ENCODE measurements at places on chromosomes 3 and 15. TPM values are rescaled to one million over a fixed set of nuclear protein-coding genes. Genes with fewer than 3 reads are reported as not detected.

The CIDEC gene
- total RNA-seq, result 2.0 TPM

DNA sequence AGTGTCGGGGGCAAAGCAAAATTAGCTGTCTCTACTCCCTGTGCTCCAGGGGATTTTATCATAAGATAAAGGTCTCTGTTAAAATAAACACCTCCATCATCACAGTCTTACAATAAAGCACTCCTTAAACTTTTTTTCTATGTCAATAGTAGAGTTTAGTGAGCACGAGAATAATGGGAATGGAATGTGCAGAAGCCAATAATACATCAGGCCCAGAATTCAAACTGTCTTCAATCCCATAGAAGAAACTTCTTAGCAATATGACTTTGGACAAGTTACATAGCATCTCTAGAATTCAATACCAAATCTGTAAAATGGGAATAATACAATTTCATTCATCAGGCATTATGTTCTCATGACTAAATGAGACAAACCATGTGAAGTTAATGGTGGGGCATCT is 49.0 kb upstream of the EPHA3 start:
- no peak for DNase-seq
- H3K27me3 ChIP-seq, result no peaks in the 10 kb centered on the region
- H3K4me1 ChIP-seq, result no peaks in the 10 kb centered on the region
- no peak overlapping the region for H3K27ac ChIP-seq
- no peak overlapping the region for H3K4me3 ChIP-seq

DNA sequence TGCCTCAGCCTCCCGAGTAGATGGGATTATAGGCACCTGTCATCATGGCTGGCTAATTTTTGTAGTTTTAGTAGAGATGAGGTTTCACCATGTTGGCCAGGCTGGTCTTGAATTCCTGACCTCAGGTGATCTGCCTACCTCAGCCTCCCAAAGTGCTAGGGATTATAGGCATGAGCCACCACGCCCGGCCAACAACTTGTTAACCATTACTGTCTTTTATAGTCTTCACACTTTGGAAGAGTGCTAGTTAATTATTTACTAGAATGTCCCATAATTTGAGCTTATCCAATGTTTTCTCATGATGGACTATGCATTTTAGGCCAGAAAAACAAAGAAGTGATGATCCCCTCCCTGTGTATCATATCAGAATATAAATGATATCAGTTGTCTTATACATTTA is 288.6 kb upstream of the CBLB start:
- H3K27ac ChIP-seq, result no peak overlapping the region
- H3K4me3 ChIP-seq, result no peak overlapping the region
- no peaks in the 10 kb centered on the region for H3K36me3 ChIP-seq
- no peak for DNase-seq
- H3K4me1 ChIP-seq, result no peaks in the 10 kb centered on the region

- peaks cover 33% of the 10 kb centered on the region for H3K4me1 ChIP-seq
- H3K4me3 ChIP-seq, result no peak overlapping the region
- H3K27ac ChIP-seq, result no peak overlapping the region
- no peaks in the 10 kb centered on the region for H3K36me3 ChIP-seq
- DNase-seq, result no peak
Observed at GRCh38 chr3:16066545-16066944, 107.9 kb upstream of the GALNT15 start.

DNA sequence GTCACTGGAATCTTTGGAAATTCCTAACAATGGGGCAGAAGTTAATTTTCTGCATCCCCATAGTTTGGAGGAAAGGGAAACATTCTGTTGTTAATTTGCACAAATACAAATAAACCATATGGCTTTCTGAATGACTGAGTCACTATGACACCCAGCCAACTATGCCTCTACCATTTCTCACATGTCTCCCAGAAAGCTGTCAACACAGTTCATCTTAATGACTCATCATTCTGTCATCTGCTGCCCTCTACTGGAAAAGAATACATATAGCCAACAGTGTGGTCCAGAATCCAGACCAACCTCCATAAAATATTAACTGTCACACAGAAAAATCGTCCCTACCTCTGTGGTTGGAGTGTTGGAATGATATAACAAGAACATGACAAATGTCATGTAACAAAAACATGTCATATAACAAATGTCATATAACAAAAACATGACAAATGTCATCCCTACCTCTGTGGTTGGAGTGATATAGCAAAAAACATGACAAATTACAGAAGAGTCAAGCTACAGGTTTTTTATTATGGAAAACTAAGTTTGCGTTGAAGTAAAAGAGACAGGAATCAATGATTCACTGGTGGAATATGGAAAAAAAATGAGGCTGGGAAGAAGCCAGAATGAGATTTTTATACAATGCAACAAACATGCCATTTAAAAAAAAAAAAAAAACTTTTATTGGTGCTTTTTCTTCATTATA is 47.7 kb upstream of the GYG1 start:
- H3K27me3 ChIP-seq, result no peaks in the 10 kb centered on the region
- H3K4me1 ChIP-seq, result no peaks in the 10 kb centered on the region
- H3K36me3 ChIP-seq, result no peaks in the 10 kb centered on the region

GRCh38 chr3:194532591-194532990 is 45.8 kb upstream of the ATP13A3 start:
- no peaks in the 10 kb centered on the region for H3K27me3 ChIP-seq
- peaks cover 10% of the 10 kb centered on the region for H3K4me1 ChIP-seq
- no peaks in the 10 kb centered on the region for H3K36me3 ChIP-seq
- no peak overlapping the region for H3K27ac ChIP-seq
- DNase-seq, result no peak
- no peak overlapping the region for H3K4me3 ChIP-seq

DNA sequence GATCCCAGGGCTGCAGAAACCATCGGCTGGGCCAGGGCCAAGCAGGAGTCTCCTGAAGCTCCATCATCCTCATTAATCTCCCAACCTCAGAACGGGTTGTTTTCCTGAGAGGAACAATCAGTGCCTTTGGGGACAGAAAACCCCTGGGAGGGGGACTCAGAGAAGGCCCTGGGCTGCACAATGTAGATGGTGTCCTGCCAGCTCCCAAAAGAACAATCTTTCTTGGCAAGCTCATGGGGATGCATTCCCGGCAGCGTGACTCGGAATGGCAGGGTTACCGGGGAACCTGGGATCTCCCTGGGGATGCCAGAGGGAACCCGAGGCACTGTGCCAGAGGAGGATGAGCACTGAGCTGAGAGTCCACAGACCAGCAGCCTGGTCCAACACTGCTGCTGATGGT is 72.1 kb upstream of the ATP2B2 start:
- H3K4me1 ChIP-seq, result peaks cover 8% of the 10 kb centered on the region
- H3K27ac ChIP-seq, result no peak overlapping the region
- H3K36me3 ChIP-seq, result no peaks in the 10 kb centered on the region
- no peak overlapping the region for H3K4me3 ChIP-seq

DNA sequence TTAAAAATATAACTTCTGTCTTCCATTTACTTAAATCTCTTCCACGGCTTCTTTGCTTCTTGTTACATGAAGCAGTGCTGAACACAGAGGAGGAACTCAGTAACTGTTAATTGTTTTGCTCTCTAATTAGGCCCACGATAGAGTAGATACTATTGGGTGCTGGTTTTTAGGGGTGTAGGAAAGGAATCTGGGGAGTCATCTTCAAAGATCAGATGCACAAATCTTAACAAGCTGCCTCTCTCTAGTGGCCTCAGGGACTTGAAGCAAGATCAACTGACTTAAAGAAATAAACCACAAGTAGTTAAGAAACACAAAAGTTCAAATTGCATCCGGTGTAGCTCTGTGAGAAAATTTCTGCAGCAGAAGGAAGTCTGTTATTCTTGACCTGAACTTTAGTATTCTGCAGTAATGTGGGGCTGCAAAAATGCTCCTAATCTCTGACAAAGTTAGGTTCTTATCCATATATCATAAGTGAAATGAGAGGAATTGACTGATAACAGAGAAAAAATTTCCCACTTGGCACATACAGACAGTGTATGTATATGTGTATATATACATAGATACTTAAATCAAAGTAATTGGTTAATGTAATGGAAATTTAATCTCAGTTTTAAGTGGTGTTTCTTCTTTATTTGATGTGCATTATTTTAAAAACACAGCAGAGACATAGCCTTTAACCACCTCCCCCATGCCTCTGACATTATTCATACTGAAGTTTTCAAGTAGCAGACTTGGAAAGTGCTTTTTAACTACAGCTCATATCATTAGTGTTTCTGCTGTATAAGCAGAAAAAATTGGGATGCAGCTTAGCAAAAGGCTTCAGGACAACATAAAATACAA is 51.8 kb downstream of the CHST2 start:
- no peaks in the 10 kb centered on the region for H3K27me3 ChIP-seq
- H3K27ac ChIP-seq, result no peak overlapping the region
- no peaks in the 10 kb centered on the region for H3K4me1 ChIP-seq
- H3K4me3 ChIP-seq, result no peak overlapping the region

DNA sequence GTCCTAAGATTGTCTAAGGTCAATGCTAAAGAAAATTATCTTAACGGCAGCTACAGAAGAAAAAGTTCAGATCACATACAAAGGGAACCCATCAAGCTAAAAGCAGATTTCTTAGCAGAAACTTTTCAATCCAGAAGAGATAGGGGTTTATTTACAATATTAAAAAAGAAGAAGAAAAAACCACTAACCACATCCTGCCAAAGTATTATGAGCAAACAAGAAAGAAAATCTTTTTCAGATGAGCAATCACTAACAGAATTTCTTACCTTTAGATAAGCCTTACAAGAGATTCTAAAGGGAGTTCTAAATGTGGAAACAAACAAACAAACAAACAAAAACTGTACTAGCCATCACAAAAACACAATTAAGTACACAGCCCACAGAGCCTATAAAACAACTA is 1015.8 kb upstream of the EPHA6 start:
- H3K4me3 ChIP-seq, result no peak overlapping the region
- no peaks in the 10 kb centered on the region for H3K36me3 ChIP-seq
- no peak overlapping the region for H3K27ac ChIP-seq
- DNase-seq, result no peak
- no peaks in the 10 kb centered on the region for H3K27me3 ChIP-seq

DNA sequence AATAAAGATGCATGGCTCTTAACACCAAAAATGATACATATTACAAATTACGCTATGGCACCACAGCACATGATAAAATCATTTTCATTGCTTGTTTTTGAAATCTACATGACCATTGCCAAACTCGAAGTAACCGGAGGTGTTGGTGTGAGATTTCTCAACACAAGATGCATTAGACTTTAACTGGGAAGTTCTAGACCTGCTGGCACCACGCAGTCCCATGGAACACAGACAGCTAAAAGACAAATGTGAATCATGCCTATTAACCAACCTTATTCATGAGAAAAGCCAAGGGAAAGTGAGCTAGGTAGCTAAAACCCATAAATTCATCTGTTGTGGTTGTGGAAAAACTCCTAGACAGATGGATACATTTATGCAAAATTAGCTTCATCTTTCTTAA is 595.4 kb downstream of the FOXP1 start:
- H3K4me1 ChIP-seq, result peaks cover 94% of the 10 kb centered on the region
- H3K4me3 ChIP-seq, result no peak overlapping the region
- H3K27ac ChIP-seq, result peak overlapping the region; percentile 87
- no peak for DNase-seq
- peaks cover 17% of the 10 kb centered on the region for H3K36me3 ChIP-seq

DNA sequence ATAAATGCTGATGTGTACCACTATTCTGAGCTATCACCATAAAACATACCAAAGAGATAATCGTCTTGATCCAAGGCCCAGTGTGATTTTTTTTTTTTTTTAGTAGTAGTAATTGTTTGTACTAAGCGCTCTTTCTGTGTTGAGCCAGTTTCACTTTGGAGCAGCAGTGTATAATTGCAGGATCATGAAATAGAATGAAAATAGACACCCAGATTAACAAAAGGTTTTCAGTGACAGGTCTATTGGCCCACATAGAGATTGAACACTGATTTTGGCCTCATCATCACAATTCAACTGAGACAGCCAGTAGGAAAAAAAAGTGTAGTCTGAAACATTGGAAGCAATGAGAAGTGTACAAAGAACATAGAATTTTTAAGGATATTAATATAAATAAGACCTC is 749.8 kb downstream of the NAALADL2 start:
- no peaks in the 10 kb centered on the region for H3K36me3 ChIP-seq
- H3K4me3 ChIP-seq, result no peak overlapping the region

- H3K4me1 ChIP-seq, result peaks cover 5% of the 10 kb centered on the region
- DNase-seq, result no peak
Observed at GRCh38 chr3:142497729-142498128, 49.9 kb upstream of the XRN1 start.

- DNase-seq, result no peak
- peak overlapping the region; percentile 73 for H3K27ac ChIP-seq
- H3K4me3 ChIP-seq, result no peak overlapping the region
Observed at GRCh38 chr15:57634290-57634689, 42.6 kb downstream of the MYZAP start.

DNA sequence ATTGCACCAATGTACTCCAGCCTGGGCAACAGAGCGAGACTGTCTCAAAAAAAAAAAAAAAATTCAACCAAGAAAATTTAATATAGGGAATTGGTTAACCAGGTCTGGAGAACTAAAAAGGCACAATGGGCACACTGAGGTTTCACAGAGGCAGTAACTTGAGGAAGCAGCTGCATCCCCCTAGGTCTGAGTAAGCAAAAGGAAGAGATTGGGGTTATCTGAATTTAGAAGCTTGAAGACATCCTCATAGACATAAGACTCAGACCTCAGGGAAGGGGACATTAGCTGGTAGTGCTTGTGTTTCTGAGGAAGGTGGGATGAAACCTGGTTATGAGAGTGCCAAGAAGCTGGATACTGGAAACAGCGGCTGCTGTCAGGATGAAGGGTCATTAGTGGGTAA is 50.1 kb upstream of the LEKR1 start:
- no peak overlapping the region for H3K27ac ChIP-seq
- no peak overlapping the region for H3K4me3 ChIP-seq
- no peaks in the 10 kb centered on the region for H3K27me3 ChIP-seq
- H3K4me1 ChIP-seq, result peaks cover 18% of the 10 kb centered on the region
- H3K36me3 ChIP-seq, result no peaks in the 10 kb centered on the region

DNA sequence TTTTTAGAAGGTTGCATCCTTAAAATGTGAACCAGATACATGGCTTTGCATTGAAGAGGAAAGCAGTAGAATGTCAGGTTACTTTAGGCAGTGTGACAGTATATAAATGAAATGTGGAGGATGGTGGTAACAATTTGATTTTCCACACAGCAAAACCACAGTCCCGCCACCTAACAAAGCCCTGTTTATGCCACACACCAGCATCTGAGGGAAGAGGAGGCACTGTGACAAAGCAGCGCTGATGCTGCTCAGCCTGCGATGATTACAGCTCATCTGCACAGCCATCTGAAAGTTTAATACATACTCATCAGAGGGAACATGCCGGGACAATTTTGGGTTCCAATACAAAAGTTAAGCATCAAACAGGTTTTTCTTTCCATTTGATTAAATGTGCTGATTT is 8.9 kb downstream of the RNF7 start:
- no peaks in the 10 kb centered on the region for H3K27me3 ChIP-seq
- H3K4me1 ChIP-seq, result peaks cover 11% of the 10 kb centered on the region
- DNase-seq, result no peak

DNA sequence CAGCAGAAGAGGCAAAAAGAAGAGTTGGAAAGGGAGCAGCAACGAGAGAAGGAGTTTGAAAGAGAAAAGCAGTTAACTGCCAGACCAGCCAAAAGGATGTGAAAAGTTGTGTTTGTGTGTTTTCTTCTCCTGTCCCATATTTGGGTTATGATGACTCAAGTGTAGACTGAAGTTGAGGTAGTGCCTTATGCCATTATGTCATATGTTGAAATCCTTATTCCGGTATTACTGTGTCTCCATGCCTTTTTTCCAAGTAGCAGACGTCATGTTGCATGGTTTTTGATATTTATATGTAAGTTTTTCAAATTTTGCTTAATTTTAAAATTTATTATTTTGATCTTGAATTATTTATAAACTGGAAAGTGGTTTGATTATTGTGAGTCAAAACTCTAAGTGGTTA is 19.2 kb downstream of the BLOC1S6 start:
- H3K4me1 ChIP-seq, result peaks cover 3% of the 10 kb centered on the region
- H3K4me3 ChIP-seq, result no peak overlapping the region
- no peaks in the 10 kb centered on the region for H3K27me3 ChIP-seq
- H3K36me3 ChIP-seq, result peaks cover 4% of the 10 kb centered on the region

- H3K4me1 ChIP-seq, result peaks cover 9% of the 10 kb centered on the region
- H3K27me3 ChIP-seq, result no peaks in the 10 kb centered on the region
- H3K27ac ChIP-seq, result no peak overlapping the region
- no peak overlapping the region for H3K4me3 ChIP-seq
Observed at GRCh38 chr3:79246875-79247724, 520.7 kb downstream of the ROBO1 start.
